Hepatic stellate cell (primary cell): ENCODE measurements at places on chromosomes 16 and 17.

- DNase-seq: no peak
These were observed 208.5 kb downstream of the WWOX start for GRCh38 chr16:78307824-78308528.

DNA sequence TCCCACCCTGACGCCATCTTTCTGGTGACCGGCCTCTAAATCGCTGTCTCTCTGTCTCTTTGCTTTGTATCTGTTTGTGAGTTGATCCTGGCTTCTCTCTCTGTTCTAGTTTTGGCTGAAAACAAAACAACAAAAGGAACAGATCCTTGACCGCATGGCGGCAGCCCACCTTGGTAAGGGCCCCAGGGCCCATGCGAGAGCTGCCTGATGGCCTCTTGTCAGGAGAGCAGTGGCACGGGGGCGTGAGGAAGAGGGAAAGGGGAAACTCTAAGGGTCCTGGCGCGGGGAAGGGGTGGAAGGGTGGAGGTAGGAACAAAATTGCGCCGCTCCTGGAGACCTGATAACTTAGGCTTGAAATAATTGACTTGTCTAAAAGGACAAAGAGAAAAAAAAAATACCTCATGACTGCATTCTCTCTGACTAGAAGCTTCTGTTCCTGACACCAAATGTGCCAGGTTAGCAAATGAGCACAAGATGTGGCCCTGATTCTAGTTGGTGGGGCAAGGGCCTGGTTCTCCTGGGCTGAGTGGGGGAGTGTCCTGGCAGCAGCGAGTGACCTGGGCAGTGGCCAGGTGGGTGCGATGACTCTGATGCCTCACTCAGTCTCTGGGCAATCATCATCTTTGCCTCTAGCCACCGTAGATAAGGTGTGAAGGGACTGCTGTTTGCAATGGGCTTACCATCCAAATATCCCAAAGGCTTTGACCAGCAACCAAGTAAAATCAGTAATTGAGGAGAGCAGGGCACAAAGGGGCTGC lies 66.0 kb downstream of the YPEL2 start:
- no peak for DNase-seq

- DNase-seq: no peak
These were observed 29.6 kb downstream of the ACSF3 start for GRCh38 chr16:89123001-89123830.

- DNase-seq: no peak
These were observed 13.4 kb downstream of the ITGAL start for GRCh38 chr16:30485818-30486436.

DNA sequence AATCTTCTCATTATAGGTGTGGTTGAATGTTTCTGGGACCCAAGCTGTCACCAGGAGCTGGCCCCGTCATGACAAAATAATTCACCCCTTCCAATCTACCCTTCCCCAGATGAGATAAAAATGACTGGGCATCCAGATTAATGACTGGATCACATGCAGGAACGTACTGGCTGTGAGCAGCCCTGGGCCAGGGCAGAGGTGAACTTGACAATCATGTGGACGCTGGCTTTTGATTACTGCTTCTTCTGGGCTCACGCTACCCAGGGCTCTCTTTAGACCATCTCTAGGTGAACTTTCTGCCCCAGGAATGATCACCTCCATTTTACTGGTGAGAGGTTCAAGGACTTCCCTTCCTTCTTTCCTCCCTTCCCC lies 18.3 kb downstream of the CBX4 start:
- DNase-seq: no peak

GRCh38 chr16:17450291-17450690 lies 20.5 kb downstream of the XYLT1 start:
- DNase-seq: no peak

DNA sequence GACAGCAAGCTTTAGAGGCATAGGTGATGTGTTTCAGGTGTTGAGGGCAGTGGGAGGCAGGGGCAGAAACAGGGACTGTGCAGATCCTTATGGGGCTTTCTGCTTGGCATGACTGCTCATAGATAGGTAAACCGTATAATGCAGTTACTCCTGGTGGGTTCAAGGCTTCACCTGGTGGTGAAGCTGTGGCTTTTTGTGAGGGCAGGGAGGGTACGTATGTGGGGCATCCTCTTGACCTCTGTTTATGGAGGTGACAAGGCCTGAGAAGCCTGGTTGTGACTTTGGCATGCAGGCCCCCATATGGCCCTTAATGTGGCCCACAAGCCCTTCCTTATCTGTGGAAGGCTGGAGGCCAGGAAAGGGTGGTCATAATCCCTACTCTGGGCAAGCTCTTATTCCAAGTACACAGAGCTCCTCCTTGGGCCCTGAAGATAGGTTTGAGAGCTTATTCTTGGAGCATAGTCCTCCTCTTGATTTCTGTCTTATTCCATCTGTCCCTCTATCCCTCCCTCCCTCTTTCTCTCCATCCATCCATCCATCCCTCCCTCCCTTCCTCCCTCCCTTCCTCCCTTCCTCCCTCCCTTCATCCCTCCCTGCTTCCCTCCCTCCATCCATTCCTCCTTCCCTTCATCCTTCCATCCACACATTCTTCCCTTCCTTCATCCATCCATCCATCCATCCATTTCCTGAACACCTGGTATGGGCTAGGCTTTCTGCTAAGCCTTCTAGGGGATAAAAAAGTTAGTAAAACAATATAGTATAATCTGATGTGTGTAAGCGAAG lies 1.3 kb upstream of the CCL16 start:
- no peak for DNase-seq
